ENCODE measurements at places on chromosomes 6 and 20. TPM values are rescaled to one million over a fixed set of nuclear protein-coding genes. Genes with fewer than 3 reads are reported as not detected.

GRCh38 chr20:4979841-4980410 lies 21.4 kb downstream of the SLC23A2 start:
- no peak for DNase-seq

Gene KIAA0408
- 3.1 TPM for total RNA-seq

Gene WASF1
- total RNA-seq = 1.5 TPM

- no peak for DNase-seq
These were observed 160.7 kb downstream of the PLCB1 start for GRCh38 chr20:8292793-8293192.

DNA sequence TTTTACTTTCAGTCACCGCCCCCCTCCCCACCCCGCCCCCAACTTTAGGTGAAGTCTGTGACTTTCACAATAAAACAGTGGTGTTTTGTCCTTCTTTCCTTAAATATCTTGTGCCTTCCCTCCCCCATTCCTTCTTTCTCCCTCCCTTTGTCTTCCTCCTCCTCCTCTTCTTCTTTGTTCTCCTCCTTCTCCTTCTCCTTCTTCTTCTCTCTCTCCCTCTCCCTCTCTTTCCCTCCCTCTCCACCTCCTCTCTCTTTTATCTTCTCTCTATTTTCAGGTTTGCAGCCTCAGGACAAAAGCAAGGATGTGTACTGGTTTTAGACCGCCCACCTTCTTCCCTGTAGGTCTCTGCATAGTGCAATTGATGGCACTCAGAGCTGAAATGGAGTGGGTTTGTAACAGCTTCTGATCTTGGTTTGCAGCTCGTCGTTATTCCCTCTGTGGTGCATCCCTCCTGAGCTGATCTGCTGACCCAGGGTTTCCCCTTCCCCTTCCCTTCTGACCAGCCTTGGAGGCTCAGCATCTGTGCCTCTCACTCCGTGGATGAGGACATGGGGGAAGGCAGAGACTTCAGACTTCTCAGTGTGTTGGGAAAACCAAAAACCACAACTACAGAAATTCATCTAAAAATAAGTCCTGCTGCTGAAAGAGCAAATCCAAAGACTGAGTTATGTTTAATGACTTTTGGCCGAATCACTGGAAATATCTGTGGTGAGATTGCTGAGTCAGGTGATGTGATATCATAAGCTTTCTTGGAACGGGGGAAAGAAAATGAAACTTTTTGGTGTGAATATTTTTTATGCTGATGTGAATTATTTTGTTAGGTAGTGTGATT lies 6.9 kb downstream of the VGLL2 start:
- DNase-seq = no peak

DNA sequence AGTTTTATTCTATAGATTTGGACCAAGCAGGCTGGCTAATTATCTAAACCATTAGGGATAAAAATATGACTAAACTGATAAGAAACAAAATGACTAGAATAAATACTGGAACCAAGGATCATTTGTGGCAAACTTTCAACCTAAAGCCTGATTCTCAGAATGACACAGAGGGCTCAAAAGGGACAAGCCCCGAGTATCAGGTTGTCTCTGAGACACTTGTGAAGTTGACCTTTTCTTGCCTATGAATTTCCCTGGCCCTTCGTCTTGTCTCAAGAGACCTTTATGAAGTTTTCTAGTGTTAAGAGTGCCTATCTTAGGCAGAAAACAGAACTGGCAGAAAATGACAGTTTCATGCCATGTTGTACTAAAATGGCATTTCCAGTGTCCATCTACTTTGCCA lies 68.3 kb downstream of the IMPG1 start:
- DNase-seq = no peak

GRCh38 chr6:123745895-123746294 lies 57.8 kb upstream of the NKAIN2 start:
- no peak for DNase-seq

Gene SLC22A16
- total RNA-seq = not detected

DNA sequence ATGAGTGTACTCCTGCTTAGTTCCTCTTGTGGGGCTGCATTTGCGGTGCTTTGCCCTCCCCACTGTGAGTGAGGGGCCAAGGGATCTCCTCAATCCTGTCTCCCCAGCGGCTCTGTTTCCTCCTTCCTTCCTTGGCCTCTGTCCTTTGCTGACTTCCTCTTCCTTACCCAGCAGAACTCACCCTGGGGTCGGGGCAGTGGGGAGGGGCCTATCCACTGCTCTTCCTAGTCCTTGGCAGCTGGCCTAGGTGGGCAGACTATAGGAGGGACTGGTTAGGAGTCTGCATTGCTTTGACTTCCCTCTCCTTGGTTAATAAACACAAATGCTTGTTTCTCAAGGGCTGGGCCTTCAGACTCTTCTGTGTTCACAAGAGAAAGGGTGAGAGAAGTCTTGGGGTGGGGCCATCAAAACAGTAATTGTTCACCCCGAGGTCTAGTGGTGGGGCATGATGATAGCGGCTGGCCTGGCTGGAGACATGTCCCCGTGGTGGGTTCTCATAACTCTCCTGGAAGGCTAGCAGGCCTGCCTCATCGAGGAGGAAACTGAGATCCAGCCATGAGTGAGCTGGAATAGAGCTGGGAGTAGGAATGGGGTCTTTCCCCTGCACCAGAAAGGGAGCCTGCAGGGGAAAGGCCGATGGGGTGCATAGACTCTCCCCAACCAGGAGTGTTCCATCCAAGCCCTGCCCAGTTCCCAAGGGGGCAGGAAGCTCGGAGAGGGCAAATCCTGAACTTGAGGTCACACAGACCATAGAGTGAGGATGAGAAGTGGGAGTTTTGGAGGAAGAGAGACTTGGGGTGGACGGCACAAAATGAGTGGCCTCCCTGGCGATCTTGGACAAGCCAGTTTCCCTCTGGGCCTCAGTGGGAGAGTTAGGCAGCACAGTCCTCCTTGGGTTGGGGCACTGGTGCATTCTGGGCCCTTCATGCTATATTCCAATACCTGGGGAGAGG lies 12.7 kb downstream of the FAM110A start:
- peak; percentile 22 for DNase-seq

DNA sequence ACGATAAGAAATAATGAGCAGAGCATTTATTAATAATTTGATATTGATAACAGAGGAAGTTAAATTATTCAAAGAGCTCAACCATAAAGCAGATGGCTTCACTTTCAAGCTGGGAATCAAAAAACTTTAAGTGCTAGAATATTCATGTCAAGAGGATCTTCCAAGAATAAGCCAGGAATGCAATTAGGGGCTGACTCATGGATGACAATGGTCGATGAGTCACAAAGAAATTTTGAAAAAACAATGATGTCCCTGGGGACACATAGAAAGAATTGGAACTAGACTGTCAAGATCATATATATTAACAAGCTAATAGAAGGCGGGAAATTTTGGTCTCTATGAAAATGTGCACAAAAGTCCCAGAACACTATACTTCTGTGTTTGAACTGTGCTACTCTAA lies 304.1 kb downstream of the LAMA2 start:
- DNase-seq = no peak

DNA sequence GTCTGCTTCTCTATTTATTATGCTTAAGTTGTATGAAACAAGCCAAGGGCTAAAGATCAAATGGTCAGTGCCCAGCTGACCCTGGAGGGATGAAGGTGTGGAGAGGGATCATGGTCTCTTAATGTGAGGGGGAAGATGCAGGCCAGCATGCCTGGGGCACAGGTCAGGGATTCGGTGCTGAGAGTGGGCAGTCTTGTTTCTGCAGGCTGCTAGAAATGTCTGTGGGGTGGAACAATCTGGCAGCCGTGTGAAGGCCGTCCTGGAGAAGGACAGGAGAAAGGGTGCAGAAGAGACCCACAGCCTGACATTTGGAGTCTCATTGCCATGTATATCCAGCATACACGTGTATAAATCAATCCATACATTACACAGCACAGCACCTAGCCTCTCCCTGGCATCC lies 258.3 kb upstream of the MOCS1 start:
- no peak for DNase-seq

- no peak for DNase-seq
These were observed 302.7 kb downstream of the QKI start for GRCh38 chr6:163717106-163717764.

Gene MAP3K5
- total RNA-seq = 9.4 TPM

- DNase-seq = no peak
These were observed 34.7 kb downstream of the PLEKHG1 start for GRCh38 chr6:150634176-150634963.

- DNase-seq = no peak
These were observed 170.4 kb downstream of the BCKDHB start for GRCh38 chr6:80276861-80277260.

- peak; percentile 36 for DNase-seq
These were observed at the start of gene CFB for GRCh38 chr6:31945507-31946369. TSS of gene CFB (plus strand) at chr6:31946095. CDS start at chr6:31946222, 127 bp downstream.

Gene ESR1
- 0.52 TPM for total RNA-seq

DNA sequence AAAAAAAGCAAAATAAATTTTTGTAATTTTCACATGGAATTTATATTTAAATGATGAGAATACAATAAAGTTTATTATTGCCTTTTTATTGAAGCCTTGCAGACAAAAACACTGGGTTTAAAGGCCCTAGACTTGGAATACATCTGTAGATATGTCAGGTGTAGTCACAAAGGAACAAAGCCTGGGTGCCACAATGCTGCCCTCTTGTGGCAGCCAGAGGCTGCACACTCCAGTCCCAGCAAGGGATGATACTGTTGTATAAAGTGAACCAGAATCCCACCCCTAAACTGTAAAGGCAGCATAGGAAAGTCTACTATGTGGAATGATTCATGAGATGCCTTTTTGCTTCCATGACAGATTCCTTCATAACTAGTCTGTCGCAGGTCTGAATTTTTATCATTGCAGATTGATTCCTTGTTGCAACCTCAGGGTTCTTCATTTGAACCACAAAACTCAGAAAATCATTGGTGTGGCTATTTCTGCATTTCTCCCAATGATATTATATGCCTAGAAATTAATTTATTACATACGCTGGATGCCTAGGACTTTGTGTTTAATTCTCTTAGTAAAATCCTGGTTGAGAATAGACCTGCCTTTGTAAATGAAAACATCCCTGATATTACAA lies 37.0 kb downstream of the MAK start:
- peak; percentile 75 for DNase-seq

- no peak for DNase-seq
These were observed 43.0 kb downstream of the PRDM1 start for GRCh38 chr6:106128981-106129781.

DNA sequence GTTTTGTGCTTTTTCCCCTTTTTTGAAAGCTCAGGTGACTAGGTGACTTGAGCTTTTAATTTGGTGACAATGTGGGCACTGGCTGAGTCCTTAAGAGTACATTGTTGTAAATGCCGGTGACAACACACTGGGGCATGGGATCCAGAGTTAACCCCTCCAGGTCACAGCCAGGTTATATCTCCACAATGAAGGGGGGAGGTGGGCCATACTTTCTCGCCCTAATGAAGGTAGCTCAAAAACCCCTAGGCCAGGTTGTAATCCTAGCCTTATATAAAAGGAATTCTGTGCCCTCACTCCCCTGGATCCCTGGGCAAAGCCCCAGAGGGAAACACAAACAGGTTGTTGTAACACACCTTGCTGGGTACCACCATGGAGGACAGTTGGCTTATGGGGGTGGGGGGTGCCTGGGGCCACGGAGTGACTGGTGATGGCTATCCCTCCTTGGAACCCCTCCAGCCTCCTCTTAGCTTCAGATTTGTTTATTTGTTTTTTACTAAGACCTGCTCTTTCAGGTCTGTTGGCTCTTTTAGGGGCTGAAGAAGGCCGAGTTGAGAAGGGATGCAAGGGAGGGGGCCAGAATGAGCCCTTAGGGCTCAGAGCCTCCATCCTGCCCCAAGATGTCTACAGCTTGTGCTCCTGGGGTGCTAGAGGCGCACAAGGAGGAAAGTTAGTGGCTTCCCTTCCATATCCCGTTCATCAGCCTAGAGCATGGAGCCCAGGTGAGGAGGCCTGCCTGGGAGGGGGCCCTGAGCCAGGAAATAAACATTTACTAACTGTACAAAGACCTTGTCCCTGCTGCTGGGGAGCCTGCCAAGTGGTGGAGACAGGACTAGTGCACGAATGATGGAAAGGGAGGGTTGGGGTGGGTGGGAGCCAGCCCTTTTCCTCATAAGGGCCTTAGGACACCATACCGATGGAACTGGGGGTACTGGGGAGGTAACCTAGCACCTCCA lies 2.2 kb upstream of the VEGFA start:
- no peak for DNase-seq

DNA sequence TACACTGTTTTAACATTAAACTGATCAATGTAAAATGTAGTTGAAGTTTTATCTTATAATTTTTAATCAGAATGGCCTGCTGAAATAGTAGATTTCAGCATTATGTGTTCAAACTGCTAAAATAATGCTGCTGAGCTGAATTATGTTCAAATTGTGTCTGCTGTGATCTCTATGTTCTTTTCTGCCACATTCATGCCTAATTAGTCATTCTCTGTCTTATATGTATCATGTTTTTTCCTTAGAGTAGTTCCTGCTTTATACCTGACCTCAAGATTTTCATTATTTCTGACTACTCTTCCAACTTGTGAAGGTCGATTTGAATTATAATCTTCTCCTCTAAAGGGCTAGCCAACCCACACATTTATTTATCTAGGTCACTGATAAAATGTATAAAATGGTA lies 476.7 kb upstream of the EPHA7 start:
- no peak for DNase-seq

DNA sequence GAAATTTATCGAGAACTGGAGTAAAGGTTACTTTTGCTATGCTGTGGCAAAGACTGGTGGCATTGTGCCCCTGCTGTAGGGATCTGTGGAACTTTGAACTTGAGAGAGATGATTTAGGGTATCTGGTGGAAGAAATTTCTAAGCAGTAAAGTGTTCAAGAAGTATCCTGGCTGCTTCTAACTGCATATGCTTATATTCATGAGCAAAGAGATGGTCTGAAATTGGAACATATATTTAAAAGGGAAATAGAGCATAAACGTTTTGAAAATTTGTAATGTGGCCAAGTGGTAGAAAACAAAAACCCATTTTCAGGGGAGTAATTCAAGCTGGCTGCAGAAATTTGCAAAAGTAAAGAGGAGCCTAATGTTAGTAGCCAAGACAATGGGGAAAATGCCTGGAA lies 12.3 kb upstream of the UFL1 start:
- no peak for DNase-seq

- DNase-seq = no peak
These were observed 137.8 kb downstream of the FOXC1 start for GRCh38 chr6:1747531-1747930.

Gene TBXT
- total RNA-seq = not detected

DNA sequence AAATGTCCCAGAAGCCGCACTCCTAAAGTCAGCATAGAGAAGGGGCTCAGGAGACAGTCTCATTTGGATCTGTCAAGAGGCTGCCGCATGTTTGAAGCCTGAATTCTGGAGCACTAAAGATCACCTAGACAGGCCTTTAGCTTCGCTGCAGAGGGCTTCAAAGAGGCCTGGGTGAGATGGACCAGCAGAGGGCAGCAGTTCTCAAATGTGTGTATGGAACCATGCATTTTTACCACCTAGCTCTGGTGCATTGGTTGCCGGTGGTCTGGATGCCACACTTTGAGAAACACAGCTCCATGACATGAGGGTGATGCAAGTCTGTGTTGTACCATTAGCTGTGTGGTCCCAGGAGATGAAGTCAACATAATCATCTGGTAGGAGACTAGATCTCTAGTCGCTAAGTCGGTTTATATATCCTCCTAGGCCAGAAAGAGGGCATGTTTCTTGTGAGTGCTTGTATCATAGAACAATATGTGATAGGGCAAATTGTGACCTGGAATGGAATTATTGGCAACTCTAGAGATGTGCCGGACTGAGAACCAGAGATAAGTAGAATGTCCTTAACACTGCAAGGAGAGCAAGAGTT lies 64.8 kb downstream of the KIAA0319 start:
- DNase-seq = peak; percentile 91

Measured in activated naive CD4-positive, alpha-beta T cell treated with anti-CD3 and anti-CD28 coated beads for 36 hours (primary cell).